Neural crest cell (in vitro differentiated cells): ENCODE measurements at places on chromosomes 4 and X. TPM values are rescaled to one million over a fixed set of nuclear protein-coding genes. Genes with fewer than 3 reads are reported as not detected.

Gene XAGE1A
- not detected in 2 replicates for total RNA-seq

Gene GPRASP1
- total RNA-seq, result 4.9 and 5.6 TPM in 2 replicates

Gene CXCL8
- not detected in 2 replicates for total RNA-seq

Gene CT45A5
- total RNA-seq, result not detected in 2 replicates

Gene HSFX2
- total RNA-seq, result not detected in 2 replicates

Gene PLXNB3
- total RNA-seq, result 15.7 and 16.2 TPM in 2 replicates

Gene GLOD5
- not detected in 2 replicates for total RNA-seq

DNA sequence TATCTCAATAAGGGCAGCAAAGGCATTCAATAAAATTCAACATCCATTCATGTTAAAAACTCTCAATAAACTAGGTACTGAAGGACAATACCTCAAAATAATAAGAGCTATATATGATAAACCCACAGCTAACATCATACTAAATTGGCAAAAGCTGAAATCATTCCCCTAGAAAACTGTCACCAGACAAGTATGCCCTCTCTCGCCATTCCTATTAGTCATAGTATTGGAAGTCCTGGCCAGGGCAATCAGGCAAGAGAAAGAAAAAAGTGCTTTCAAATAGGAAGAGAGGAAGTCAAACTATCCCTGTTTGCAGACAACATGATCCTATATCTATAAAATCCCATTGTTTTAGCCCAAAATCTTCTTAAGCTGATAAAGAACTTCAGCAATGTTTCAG, 116.8 kb downstream of the TENT5D start:
- no peak for DNase-seq

GRCh38 chr4:88722276-88722780, 24.7 kb upstream of the NAP1L5 start:
- DNase-seq, result no peak

DNA sequence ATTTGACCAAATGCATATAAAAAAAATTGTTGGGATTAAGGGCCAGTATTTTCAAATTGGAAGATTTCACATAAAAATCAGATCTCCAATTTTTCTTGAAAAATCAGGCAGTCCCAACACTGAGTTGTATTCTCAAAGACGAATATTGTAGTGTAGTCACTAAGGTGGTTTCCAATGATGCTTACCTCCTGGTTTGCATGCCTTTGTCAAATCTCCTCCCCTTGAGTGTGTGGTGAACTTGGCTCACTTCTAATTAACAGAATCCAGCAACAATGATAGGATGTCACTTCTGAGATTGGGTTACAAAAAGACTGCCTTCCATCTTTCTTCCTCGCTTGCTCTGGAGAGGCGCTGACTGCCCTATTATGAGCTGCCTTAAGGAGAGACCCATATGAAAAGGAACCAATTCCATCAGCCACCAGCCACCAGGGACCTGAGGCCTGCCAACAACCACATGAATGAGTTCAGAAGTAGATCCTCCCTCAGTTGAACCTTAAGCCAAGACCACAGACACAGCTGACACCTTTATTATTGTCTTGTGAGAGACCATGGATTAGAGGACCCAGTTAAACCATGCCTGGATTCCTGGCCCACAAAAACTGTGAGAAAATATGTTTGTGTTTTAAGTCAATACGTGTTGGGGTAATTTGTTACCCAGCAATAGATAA, 31.2 kb upstream of the TSPAN5 start:
- no peak for DNase-seq

DNA sequence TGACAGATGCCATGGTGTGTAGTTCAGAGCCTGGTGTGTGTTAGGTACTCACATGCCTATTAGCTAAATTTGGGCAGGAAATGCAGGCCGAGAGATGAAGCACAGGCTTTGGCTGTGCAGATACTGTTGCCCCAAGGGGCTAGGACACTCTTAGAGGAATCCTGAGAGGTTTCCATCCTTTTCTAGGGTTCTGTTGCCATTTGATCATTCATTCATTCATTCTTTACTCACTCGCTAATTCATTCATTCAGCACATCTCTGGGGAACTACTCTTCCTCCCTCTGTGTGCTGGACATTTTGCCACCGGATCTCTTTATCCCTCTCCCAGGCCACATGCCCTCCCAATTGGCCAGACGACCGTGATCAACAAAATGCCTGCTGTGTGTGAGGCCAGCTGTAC, 43.9 kb upstream of the NSG1 start:
- DNase-seq, result no peak

GRCh38 chr4:8648816-8649630, 56.5 kb downstream of the CPZ start:
- no peak for DNase-seq

GRCh38 chr4:141567326-141567915, 69.0 kb upstream of the IL15 start:
- DNase-seq, result no peak

- no peak for DNase-seq
These were observed 2.0 kb downstream of the GABRA2 start for GRCh38 chr4:46387956-46388355.

GRCh38 chr4:74244049-74244448, 64.2 kb upstream of the EPGN start:
- no peak for DNase-seq

- DNase-seq, result no peak
These were observed 225.7 kb upstream of the ARX start for GRCh38 chrX:25241461-25241860.

GRCh38 chr4:73989928-73990327, 1.9 kb upstream of the PPBP start:
- no peak for DNase-seq

DNA sequence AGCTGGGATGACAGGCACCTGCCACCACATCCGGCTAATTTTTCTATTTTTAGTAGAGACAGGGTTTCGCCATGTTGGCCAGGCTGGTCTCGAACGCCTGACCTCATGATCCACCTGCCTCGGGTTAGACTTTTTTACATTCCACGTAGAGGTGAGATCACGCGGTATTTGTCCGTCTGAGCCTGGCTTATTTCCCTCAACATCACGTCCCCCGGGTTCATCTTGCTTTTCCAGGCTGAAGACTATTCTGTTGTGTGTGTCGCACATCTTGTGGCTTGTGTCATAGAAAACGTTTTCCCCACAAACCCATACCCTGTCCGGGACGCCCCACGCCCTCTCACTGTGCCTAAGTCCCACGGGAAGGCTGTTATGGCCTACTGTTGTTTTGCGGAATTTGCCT, 185.3 kb downstream of the CRLF2 start:
- DNase-seq, result no peak

DNA sequence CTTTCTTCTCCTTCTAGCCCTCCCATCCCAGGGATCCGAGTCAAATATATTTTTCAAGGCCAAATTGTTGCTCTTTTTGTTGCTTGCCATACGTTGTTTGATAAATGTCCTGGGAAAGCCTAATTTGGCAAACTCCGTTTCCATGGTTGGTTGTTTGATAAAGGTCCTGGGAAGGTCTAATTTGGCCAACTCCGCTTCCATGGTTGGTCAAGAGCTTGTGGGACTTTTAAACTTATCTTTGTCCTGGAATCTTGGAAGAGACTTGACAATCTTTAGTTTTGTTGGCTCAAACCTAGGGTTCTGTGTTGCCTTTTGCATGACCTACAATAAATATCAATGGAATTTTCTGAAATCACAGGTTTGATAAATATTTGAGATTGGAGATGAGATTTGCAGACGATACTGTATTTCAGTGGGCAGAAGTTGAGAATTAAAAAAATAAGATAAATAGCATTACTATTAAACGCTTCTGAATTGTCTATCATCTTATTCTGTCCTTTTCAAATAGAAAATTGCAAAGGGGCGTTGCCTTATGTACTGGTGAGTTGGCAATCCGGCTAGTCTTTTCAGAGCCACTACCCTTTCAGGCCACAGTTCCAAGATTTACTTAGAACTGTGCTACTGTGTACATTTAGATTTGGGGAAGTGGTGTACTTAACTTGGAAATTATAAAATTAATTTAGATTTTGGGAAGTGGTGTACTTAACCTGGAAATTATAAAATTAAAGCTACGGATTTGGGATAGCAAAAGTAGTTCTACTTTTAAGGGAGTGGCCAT, 804 bp downstream of the OSTC start:
- DNase-seq, result peak; percentile 1

GRCh38 chr4:172055046-172055445, 241.8 kb downstream of the GALNTL6 start:
- DNase-seq, result no peak

GRCh38 chrX:119475389-119476101, 7.3 kb downstream of the SLC25A5 start:
- DNase-seq, result no peak

GRCh38 chrX:24990535-24990934, 25.2 kb downstream of the ARX start:
- no peak for DNase-seq

DNA sequence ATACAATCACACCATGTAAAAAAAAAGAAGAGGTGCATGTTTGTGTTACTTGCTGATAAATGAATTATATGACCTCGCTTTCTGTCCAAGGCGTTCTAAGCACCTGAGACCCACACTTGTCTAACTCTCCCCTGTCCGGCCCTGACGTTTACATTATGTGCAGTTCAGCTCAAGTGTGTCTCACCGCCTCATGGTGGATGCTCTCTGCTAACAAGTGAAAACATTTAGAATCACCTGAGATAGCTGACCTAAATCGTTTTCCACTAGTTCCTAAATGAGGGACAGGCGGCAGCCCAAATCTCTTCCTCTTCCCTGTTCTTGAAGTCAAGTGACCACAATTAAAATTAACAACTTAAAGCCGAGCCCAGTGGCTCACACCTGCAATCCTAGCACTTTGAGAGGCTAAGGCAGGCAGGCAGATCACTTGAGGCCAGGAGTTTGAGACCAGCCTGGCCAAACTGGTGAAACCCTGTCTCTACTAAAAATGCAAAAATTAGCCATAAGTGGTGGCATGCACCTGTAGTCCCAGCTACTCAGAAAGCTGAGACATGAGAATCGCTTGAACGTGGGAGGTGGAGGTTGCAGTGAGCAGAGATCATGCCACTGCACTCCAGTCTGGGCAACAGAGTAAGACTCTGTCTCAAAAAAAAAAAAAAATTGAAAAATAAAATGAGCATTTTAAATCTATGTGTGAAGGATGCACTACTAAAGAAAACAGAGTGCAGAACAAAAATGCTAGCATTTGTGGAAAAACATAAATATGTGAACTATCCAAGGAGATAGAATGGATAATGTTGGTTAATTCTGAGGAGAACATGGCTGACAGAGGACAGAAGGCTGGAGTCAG, 3.9 kb upstream of the TIFA start:
- no peak for DNase-seq

GRCh38 chr4:124535003-124535402, 177.5 kb downstream of the ANKRD50 start:
- DNase-seq, result no peak
